ENCODE measurements at places on chromosomes 1 and 21.

- DNase-seq: no peak
Observed at GRCh38 chr1:175978926-175979325, 228.2 kb downstream of the COP1 start.

- DNase-seq: no peak
Observed at GRCh38 chr1:1162597-1163537, 10.8 kb upstream of the TTLL10 start.

DNA sequence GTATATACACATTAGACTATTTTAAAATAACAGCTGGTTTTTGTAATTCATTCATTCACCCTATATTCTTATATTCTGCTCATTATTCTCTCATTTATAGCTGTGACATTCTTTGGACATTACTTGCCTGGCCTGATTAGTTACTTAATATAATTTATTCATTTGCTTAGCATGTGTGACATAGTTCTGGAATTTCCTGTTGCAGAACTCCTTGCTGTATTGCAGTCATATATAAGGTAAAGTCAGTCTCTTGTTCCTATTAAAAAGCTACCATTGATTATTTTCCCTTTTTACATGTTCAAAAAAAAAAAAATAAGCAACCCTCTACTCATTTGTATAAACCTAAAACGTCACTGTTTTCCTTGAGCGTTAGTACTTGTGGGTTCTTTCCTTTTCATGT is 23.9 kb downstream of the GNAT2 start:
- no peak for DNase-seq

- DNase-seq: no peak
Observed at GRCh38 chr1:98172578-98172977, 251.7 kb upstream of the DPYD start.

DNA sequence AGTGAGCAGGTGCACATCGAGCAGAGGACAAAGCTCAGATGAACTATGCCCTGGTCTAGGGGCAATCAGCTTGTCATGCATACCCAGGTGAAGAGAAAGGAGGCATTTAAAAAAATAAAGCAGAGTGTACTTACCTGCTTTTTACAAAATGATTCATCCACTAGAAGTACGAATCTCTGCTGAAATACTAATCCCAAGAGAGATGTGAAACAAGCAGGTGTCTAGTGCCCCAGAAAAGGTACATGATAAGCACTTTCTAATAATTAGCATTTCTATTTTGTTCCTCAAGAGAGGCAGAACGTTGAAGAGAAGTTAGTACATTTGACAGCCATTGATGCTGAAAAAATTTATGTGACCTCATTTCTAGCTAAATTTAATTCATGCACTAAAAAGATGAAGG is 31.1 kb downstream of the CHODL start:
- DNase-seq: no peak

- DNase-seq: peak; percentile 56
Observed at GRCh38 chr1:15148475-15148874, 5.1 kb upstream of the TMEM51 start.

- DNase-seq: peak; percentile 82
Observed at GRCh38 chr1:11934302-11935056, at the start of gene PLOD1. TSS of gene PLOD1 (plus strand) at chr1:11934717. CDS start at chr1:11934780, 63 bp downstream.

DNA sequence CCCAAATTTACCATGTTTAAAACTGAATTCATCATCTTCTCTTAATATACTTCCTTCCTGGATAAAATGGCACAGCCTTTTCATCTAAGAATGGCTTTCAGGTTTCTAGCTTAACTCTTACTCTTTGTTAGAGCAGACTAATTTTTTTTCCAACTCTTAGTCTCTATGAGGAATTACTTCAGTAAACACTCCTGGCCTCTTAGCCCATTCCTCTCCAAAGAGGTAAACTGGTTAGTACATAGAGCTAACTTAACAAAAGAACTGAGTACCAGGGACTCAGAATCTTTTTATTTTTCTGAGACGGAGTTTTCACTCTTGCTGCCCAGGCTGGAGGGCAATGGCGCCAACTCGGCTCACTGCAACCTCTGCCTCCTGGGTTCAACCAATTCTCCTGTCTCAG is 21.1 kb downstream of the FOXJ3 start:
- no peak for DNase-seq

DNA sequence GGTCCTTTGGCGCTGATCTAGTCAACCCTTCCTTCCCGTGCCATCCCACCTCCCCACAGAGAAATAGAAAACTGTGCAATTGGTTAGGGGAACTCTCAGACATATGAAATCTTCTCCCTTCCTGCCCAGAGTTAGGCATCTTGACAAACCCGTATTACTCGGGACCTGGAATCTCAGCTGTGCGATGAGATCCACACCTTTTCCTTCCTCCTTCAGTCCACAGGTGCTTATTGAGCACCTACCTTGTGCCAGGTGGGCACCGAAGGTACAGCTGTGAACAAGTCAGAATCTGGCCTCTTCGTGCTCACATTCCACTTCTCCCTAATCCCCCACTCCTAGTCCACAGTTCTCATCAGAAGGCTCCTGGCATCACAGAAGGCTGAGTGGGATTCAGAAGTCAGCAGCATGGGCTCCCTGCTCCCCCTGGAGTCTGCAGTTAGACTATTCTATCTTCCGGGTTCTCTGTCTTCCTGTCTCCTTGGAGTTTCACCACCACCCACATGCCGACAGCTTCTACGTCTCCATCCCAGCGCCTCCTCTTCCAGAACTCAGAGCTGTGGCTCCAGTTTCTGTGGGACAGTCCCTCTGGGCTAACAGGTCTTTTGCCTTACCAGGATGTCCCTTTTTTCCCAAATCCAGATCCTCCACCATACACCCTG is 23.0 kb downstream of the KNCN start:
- DNase-seq: no peak

DNA sequence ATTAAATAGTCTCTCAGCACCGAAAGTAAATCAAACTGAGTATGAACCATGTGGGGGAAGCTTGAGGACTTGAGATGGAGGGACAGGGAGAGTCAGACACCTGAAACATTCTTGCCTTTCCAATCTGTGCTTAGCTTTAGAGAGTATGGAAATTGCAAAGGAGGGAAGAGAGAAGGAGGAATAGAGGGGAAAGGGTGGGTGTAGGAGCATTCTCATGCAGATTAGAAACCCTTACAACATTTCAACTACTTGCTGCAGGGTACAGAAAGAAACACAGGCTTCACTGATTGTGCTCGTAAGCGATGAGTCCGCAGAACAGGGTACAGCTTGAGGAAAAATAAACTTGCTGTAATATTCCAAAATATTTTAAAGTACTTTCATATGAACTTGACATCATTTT is 73.8 kb downstream of the NIBAN1 start:
- DNase-seq: no peak

GRCh38 chr1:92399076-92399475 is 87.6 kb downstream of the GFI1 start:
- DNase-seq: no peak

Data from lung microvascular endothelial cell (primary cell).